H54 (cell line): ENCODE measurements at places on chromosomes 5 and 9.

- peak; percentile 37 for DNase-seq
These were observed 2.3 kb downstream of the HAPLN1 start for GRCh38 chr5:83718195-83718825.

DNA sequence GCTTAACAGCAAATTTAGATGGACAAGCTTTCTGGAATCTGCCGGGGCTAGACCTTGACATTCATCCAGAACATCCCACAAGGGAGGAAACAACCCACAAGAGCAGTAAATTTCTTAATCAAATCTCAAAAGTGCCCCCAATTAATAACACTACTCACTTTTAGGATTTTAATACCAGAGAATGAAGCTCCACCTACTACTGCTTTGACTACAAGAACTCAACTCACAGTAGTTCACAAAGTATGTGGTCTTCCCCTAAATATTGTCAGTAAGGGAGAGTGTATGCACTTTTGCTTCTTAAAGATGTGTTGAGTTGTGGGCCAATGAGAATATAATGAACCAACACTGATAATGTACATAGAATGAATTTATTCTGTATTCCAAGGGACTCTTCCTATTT, 94.7 kb downstream of the EBF1 start:
- no peak for DNase-seq

GRCh38 chr9:110087605-110088004, 120.4 kb downstream of the C9orf152 start:
- DNase-seq, result no peak

DNA sequence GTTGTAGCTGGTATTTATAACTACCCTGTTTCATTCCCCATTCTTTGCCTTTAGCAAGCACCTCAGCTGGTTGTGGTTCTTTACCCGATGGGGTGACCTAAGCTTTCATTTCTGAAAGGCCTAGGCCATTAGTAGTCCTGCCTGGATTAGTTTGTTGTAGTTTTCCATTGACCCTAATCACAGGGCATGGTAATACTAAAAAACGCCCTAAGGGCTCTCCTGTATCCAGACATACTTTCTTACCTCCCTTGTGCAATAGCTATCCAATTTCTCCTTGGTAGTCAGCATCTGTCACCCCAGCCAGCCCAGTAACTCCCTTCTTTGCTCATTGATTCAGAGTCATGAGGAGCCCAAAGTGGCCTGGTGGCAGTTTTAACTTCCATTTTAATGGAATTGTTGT, 24.0 kb downstream of the TMOD1 start:
- no peak for DNase-seq

DNA sequence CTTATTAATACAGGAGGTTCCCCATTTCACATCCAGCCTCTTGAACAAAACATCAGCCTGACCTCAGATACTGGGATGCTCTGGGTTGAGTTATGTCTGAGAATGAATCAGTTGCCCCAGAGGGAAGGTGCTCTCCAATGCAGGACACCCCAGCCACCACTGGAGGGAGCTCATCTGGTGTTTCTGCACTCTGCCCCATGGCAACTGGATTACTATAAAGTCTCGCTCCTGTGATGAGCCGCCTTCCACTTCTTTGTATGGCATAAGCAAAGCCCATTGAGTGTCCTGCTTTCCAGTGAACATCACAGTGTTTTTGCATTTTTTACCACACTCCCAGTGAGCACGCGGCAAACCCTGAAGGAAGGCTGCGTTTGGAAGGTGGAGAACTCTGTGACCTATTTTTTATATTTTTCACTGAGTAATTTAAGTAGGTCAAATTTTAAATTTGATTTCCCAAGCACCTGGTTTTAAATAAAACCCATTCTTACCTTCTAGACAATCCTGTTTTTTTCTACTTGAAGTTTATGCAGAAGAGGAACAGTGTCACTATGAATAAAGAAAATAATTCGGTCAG, 176.9 kb upstream of the WWC1 start:
- peak; percentile 68 for DNase-seq

DNA sequence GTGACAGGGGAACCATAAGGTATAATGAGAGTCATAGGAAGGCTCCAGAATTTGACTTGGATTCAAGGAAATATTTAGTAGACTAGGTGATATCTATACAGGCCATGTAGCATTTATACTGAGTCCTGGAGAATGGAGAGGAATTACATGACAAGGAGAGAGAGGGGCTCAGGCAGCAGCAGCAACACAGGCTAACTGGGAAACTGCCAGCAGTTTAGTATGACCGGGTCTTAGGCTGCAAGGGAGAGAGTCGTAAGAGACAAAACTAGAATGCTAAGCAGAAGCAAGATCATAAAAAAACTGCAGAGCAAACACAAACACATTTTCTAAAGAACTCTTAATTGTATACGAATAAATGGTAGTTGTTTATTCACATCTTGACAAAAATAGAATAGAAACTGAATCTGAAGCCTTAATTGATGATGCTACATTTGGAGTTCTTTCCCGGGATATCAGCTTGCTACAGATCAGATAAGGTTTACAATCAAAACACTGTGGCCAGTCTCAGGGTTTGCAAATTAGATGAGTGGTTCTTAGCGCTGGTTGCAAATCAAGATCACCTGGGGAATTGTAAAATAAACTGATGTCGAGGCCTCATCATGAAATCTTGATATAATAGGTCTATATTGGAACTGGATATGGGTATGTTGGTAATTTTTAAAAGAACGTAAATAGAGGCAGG, 480.0 kb upstream of the C9orf72 start:
- no peak for DNase-seq

DNA sequence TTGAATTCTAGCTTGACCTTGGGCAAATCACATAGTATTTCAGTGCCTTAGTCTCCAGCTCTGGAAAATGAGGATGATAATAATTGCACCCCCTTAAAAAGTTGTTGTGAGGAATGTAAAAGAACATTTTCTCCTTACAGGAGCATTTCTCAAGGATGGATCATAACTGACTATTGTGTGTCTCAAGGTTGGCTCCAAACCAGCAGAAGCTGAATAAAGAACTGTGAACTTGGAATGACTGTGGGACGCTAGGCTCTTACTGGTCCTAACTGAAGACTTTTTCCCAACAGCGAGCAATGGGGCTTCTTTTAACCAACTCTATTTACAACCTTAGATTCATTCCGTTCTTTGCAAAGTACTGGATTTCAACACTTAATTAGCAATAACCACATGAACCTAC, 26.2 kb upstream of the GLRX start:
- no peak for DNase-seq

- peak; percentile 25 for DNase-seq
These were observed 2.7 kb downstream of the TNC start for GRCh38 chr9:115115117-115115880.

- peak; percentile 42 for DNase-seq
These were observed 7.9 kb downstream of the MTRR start for GRCh38 chr5:7876867-7877266.

GRCh38 chr9:120920806-120921178, 5.8 kb downstream of the TRAF1 start:
- DNase-seq, result no peak

DNA sequence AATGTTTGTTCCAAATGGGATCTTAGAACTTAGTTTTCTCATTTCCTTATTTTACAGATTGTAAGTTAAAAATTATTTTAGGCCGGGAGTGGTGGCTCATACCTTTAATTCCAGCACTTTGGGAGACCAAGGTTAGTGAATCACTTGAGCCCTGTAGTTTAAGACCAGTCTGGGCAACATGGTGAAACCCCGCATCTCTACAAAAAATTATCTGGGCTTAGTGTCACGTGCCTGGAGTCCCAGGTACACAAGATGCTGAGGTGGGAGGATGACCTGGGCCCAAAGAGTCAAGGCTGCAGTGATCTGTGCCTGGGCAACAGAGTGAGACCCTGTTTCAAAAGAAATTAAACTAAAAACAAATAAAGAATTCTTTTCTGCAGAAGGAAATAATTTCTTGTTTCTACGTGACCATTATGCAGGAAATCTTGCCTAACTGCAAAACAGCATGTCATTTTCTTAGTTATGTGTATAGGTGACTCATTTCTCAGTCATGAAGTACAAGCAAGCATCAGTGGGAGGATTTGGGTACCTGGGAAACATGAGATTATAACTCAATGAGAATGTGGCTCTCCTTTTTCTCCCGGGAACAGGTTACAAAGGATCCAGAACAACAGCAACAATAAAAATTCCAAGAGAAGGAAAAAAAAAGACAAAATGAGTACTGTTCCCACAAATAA, 375.1 kb upstream of the ST8SIA4 start:
- DNase-seq, result peak; percentile 3

GRCh38 chr9:37348917-37349316, 73.6 kb upstream of the GRHPR start:
- DNase-seq, result no peak

GRCh38 chr5:167348251-167348926, 943.1 kb upstream of the WWC1 start:
- no peak for DNase-seq

DNA sequence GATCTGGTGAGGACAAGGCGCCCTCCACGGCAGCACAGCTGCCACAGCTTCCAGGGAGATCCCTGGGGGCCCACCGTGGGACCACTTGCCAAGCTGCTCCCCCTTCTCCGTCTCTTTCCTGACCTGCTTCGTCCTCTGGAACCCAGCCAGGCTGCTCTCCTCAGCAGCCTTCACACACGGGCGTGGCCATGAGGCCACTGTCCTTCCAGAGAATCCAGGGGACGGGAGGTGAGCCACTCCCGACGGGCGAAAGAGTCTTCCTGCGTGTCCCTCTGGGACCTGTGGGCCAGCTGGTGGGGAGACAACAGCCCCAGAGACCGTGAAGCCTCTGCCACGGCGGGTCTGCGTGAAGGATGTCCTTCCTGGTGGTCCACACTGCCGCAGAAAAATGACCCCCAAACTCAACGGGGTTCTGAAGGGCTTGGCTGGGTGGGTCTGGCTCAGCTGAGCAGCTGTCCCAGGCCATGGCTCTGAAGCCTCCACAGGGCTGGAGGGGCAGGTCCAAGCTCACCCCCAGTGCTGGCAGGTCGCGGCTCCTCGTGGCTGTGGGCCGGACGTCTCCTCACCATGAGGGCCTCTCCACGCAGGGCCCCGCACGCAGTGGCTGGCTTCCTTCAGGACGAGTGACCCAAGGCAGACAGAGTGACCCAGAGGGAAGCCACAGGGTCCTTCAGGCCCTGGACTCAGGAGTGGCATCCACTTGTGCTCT, 47.4 kb upstream of the NKD2 start:
- no peak for DNase-seq

- no peak for DNase-seq
These were observed 663.6 kb upstream of the ZNF608 start for GRCh38 chr5:125409861-125410536.

GRCh38 chr9:133098871-133099270, 22.2 kb downstream of the RALGDS start:
- DNase-seq, result no peak

DNA sequence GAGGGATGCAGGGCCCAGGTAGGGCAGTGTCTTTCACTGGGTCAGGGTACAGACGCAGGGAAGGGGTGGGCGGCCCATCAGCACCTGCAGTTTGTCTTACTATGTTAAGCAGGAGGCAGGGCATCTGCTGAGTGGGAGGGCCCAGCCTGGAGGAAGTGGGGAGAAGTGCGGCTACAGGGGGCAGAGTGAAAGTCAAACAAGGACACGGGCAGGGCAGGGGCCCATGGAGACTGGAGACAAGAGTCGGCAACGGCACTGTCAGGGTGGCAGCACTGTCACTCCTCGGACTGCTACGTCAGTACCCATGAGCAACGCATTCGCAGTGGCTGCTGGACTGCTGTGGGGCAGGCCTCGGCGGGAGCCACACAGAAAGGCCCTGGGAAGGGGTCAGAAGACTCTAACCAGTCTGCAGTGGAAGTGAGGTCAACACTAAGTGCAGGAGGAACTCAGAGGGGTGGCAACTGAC, 19.7 kb downstream of the CAMSAP1 start:
- no peak for DNase-seq

GRCh38 chr5:129110742-129111141, 16.2 kb downstream of the ISOC1 start:
- DNase-seq, result no peak
